ENCODE measurements at places on chromosomes 7 and 10.
A peak's percentile ranks its signal among the peaks of the same experiment; 100 is the strongest.

DNA sequence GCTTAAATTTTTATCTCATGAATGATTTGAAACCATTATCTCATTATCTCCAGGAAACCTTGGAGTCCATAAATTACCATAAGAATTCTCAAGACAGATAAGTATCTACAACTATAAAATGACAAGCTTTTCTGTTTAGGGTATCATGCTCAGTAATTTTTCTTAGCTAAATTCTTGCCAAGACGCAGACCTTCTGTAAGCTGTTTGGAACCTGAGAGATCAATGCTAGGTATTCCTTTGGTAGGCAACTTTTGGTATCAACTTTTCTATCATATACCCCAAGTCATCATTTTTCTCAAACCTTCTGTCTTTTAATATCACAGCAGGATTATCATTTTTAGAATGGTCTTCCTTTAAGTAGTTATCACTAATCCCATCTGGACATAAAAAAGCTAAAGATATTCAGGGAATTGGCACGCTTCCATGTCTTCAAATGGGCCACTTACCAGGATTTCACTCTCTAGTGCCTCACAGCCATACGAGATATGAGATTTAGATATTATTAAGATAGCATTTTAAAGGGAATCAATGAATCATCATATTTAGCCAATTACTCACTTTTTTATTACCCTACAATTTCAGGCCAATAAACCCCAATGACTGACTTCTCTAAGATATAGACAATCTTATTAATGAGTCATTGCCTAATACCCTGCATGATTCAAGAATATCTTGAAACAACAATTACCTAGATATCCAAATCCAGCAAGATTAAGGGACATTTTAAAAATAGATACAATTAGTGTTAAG, 544.1 kb downstream of the HTR7 start:
- peak; percentile 74 for DNase-seq

GRCh38 chr7:98214811-98215321, 3.6 kb downstream of the BHLHA15 start:
- DNase-seq = no peak

DNA sequence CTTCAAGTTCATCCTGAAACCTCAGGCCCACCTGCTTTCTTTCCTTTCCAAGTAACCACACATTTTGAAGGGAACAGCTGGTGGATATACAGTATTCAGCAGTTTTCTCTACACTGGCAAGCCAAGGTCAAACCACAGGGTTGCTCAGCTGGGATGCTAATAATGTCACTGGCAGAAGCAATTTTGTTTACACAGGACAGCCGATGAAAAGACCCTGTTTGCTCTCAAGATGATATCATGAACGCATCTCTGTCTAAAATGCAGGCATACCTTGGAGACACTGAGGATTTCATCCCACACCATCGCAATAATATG, 186.2 kb downstream of the USP6NL start:
- DNase-seq = no peak

DNA sequence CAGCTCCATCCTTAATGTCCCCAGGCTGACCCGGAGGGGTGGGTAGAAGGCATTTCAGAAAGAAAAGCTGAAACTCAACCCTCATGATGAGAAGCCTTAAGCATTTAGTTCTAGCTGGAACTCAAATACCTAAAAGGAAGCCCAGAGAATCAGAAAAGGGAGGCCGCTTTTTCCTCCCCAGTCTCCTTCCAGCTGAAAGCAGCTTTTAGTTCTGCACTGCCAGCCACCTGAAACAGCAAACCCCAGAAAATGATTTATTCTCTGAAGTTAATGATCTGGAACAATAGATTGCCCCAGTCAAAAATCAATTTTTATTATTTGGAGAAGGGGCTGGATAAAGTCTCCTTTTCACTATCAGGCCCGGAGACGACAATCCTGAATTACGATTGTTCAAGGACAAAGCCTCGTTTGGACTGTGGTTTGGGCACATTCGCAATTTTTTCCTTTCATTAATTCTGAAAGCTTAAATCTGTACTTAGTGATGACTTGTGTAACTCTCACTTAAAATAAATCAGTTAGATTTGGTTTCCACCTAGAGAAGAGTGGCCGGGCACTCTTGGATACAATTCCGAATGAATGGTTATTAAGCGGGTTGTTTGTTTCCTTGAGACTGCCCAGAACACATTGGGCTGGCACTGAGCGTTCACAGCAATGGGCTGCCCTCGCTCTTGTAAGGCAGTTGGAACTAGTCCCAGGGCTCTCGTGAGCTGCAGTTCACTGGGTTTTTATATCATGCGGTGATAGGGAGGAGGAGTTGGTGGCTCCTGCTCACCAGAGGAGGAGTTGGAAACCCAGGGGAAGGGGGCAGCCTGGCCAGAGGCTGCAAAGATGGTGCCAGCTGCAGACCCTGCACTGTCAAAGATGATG, 262.2 kb downstream of the CCSER2 start:
- no peak for DNase-seq

- no peak for DNase-seq
These were observed 50.9 kb downstream of the INPP5A start for GRCh38 chr10:132588301-132589013.

- no peak for DNase-seq
These were observed 2.2 kb downstream of the EGR2 start for GRCh38 chr10:62813981-62814380.

DNA sequence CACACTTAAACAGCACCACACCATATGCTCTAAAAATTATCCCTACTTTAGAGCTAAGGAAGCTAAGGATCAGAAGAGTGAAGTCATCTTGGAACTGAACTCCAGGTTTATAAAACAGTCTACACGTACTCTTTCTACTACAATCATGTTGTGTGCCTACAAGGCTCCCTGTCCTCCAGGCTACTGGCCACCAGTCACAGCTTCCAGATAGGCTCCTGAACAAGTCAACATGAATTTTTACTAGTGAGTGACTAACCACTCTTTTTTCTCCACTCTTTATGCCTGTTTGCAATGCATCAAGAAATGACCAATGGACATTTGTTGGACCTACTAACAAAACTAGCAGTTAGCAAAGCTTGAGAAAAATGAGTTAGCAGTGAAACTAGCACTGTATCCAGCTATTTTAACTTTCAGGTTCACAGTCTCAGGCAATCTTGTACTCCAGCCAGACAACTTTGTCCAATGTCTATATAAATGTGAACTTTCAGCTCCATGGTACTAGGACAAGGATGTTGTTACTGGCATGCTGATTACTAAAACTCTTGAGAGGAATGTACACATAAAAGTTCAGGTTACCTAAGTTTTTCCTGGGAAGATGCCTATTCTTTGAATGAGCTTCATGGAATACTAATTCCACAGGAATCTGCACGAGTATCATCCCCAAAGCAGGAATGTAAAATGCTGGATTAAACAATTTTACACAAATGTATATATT, 180.0 kb downstream of the BTAF1 start:
- peak; percentile 78 for DNase-seq

DNA sequence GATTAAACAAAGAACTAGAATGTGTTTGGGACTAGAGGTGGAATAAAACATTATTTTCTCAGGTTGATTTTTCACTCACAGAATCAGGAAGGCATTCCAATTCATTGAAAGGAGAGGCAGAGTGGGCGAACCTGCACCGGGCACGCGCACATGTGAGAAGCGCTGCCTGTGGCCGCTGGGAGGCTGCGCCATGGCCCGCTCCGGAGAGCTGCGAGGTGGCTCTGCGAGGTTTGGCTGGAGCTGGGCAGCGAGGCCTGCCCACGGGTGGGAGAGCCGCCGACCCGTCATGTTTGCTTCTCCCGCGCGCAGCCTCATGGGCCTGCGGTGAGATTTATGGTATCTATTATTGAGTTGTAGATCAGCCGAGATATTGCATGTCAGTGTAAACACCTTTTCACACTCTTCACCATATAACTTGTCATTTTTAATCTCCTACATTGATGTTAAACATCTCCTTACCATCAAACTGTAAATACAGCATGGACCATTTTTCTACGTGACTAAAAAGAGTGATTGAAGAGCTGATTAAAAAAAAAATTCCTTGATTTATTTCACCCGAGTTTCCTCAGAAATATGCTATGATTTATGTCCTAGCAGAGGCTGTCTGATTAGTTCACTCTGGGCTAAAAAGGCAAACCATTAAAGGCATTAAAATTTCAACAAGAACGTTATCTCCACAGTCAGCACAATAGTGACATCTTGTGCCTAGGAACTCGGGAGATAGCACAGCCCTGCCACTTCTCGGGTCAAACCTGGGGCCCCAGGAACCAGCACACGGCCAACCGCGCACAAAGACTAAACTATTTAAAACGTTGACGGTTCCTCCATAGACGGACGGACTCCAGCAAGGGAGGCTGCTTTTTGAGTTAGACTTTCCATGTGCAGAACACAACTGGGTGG, 96.6 kb upstream of the RNF32 start:
- no peak for DNase-seq

DNA sequence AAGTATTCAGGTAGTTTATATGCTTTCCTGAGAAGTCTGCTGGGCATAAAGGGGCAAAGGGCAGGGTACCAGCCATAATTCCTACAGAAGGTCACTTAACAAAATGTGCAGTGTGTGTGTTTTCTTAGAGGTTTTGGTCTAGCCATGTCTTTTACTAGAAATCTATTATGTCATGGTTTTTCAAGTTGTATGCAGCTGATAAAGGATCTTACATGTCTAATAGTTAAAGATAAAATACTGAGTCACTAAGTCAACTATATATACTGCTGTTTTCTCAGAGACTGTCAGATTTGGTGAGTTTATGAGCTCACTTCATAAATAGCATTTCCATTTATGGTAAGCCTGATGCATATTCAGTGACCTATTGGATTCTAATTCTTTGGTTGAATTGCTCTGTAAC, 7.7 kb downstream of the CASP2 start:
- DNase-seq = peak; percentile 68

- DNase-seq = no peak
These were observed 69.3 kb downstream of the MYOF start for GRCh38 chr10:93412801-93413200.

DNA sequence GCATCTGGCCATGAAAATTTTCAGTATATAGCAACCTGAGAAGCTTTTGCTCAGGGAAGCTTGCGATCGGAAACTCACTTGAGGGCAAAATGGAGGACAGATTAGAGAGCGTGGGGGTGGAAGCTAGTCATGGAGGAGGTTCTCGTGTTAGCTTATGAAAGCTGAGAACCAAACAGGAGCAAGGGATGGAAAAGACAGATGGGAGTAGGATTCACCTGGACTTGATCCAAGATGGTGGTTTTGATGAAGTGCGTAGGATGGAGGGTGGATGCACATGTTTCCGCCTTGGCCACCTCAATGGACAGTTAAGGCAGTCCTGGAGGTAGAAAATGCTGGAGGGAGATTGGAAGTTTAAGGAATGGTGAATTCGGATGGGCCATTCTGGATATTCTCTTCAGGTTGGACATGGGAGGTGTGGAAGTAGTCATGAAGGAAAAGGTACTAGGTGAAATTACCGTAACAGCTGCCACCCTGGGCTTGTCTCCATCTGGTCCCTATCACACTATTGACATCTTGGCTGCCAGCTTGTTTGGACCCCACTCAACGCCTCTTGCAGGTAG, 6.3 kb upstream of the C10orf95 start:
- no peak for DNase-seq

DNA sequence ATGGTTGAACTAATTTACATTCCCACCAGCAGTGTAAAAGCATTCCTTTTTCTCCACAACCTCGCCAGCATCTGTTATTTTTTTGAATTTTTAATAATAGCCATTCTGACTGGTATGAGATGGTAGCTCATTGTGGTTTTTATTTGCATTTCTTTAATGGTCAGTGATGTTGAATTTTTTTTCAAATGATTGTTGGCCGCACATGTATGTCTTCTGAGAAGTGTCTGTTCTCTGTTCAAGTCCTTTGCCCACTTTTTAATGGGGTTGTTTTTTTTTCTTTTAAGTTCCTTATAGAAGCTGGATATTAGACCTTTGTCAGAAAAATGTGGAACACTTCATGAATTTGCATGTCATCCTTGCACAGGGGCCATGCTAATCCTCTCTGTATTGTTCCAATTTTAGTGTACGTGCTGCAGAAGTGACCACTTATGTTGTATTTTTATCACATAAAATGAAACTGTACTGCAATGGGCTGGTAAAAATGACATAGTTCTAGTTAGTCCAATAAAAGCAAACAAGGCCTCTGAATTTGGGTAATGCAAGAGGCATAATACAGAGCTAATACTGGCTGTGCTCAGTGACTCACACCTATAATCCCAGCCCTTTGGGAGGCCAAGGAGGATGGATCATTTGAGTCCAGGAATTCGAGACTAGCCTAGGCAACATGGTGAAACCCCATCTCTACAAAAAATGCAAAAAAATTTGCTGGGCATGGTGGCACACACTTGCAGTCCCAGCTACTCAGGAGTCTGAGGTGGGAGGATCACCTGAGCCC, 70.3 kb downstream of the ABI1 start:
- DNase-seq = peak; percentile 55

DNA sequence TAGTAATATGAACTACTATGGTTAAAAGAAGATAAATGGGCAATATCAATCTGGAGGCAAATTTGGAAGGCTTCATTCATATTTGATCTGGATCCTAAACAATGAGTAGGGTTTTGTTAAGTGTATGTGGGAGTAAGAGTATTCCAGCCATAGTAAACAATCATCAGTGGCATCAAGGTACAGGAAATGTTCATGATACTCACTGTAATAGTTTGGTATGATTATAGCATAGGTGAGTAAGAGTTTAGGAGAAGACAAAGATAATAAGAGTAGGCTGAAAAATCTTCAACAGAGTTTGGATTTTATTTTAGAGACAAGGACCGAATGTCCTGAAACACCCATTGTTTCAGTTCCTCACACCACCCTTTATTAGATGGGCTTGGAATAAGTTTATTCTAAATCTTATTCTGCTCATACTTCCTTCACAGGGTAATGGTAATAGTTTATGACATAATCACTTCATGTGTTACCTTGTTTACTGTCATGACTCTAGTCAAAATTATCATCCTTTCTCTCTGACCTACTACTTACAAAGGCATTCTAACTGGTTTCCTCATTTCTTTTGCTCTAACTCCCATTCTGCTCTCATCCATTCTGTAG, 38.9 kb downstream of the BRAF start:
- DNase-seq = no peak

- DNase-seq = no peak
These were observed 44.7 kb downstream of the PLXNA4 start for GRCh38 chr7:132531562-132531961.

DNA sequence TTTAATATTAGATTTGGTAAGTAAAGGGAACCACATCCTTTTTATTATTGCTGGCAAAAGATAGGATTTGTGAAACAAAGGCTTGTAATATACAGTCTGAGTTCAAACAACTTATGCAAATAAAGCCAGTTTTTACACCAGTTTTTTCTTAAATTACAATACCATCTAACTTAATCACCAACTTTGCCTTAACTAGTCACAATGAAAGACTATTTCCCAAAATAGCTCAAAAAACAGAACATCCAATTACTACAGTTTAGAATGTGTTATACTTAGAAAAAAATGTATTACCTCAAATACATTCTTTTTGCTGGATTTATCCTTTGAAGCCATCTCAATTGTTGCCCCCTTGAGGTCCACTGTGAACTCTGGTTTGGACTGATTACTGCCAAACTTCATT, 108.5 kb downstream of the ARHGAP12 start:
- DNase-seq = peak; percentile 25

DNA sequence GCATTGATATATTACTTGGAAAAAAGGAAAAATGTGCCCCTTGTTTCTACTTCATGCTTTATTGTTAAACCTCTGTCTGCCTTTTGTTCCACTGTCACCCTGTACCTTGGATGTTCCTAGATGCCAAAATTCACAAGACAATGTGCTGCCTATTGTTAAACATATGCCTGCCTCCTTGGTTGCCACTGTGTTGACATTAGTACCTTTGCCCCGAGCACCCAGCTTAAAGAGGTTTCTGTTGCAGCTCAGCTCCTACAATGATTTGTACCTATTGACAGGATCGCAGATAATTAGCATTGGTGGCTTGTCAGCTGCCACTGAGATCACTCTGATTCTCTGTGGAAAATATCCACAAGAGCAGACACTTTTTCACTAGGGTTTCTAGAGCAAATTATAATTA, 188.0 kb downstream of the KCND2 start:
- DNase-seq = no peak

All from fibroblast of upper back skin (primary cell).